Activated CD4-positive, alpha-beta T cell treated with anti-CD3 and anti-CD28 coated beads, Interleukin-2, amount 50 U/mL, for 16 hours (primary cell): ENCODE measurements at places on chromosomes 1 and 21.

GRCh38 chr1:9670085-9670484 lies 18.6 kb downstream of the PIK3CD start:
- peak; percentile 57 for DNase-seq

DNA sequence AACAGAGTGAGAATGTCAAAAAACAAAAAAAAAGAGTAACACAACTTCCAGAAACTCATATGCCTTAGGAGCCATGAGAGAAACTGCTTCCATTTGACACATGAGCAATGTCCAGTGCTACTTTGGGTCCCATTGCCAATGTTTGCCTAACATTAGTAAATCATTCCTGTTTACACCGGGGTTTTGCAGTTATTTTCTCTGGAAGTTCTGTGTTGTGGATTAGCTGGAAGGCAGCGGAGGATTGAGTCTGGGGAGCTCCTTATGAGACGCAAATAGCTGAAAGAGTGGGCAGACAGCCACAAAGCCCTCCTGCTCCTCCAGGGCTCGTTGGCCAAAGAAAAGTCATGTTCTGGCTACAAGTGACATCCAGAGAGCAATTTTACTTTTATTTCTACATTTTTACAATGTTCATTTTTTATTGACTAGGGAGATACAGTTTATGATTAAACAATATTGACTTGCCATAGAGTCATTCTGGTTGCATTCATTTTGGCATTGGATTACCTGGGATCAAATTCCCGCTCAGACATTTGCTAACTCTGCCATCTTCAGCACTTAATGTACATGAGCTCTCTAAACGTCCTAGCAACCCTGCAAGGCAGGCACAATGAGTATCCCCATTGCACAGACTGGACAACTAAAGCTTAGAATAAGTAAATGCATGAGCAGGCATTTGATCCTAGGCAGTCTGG lies 66.4 kb upstream of the GALNT2 start:
- no peak for DNase-seq

DNA sequence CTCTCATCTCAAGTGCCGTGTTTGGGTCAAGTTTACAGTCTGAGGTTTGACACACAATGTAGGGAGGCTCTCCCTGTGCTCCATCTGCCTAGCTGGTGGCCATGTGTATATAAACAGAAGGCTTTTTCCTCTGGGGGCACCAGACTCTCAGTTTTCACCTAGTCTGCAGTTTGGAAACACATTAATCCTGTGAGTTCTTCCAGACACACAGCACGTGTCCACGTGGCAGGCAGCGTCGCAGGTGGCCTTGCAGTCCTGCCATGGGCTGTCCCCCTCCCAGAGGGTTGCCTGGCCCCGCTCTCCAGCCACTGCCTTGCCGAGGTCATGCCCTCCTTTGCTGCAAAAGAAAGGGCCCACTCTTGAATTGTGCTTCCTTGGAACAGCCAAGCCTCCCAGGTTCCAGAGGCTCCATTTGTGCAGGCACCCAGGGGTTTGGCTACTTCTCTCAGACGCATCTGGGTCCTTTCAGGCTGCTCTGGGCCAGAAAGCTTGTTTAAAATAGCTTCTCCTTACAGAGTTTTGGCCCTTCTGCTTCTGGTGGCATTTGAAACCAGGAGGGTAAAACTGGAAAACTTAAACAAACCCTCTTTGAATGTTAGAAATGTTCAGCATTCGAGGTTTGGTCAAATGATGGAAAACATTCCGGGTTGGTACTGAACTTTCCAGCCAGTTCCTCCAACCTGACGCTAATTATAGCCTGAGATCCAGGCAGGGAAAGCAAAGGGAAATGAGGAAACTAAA lies 4.4 kb upstream of the RUNX1 start:
- DNase-seq, result no peak

GRCh38 chr1:57422271-57423134 lies 1.4 kb downstream of the DAB1 start:
- no peak for DNase-seq

DNA sequence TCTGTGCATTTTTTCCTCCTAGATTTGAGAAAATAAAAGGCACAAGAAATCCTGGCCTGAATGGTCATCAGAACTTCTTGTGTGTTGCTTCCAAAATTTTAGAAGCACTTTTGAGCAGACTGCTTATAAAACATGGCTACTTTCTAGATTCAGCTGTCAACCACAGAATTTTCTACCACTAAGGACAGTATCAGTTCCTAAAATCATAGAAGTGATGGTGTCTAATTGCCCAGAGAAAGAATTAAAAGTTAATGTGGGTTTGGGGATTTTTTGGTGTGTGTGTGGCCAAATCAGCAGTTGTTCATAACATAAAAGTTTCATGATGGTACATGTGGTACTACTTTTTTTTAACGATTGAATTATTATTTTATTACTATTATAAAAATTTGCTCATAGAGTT lies 171.4 kb upstream of the SNX7 start:
- DNase-seq, result no peak

DNA sequence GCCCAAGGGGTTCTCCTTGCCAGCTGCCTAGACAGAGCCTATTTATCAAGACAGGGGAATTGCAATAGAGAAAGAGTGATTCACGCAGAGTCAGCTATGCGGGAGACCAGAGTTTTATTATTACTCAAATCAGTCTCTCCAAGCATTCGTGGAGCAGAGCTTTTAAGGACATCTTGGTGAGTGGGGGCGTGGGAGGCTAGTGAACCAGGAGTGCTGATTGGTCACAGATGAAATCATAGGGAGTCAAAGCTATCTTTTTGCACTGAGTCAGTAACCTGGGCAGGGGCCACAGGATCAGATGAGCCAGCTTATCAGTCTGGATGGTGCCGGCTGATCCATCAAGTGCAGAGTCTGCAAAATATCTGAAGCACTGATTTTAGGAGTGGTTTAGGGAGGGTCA lies 64.8 kb upstream of the MRPS6 start:
- DNase-seq, result peak; percentile 62

DNA sequence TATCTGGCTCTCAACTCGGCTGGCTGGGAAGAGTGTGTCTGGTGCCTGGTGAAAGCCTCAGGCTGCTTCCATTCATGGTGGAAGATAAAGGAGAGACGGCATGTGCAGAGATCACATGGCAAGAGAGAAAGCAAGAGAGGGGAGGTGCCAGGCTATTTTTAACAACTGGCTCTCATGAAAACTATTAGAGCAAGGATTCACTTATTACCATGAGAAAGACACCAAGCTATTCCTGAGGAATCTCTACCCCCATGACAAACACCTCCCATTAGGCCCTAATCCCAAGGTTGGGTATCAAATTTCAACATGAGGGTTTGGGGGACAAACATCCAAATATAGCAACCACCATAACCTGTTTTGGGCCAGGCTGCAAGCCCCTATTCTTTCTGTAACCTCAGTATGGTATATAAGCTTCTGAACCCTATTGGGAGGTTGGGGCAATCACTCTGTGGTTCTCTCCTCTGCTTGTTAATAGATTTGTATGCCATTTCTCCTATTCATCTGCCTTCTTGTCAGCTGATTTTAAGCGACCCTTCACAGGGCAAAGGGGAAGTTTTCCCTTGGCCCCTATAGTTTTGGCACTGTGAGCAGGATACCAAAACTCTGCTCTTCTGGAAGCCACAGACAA lies 179.0 kb upstream of the TNR start:
- DNase-seq, result no peak

GRCh38 chr1:36663772-36664430 lies 181.2 kb upstream of the CSF3R start:
- no peak for DNase-seq

DNA sequence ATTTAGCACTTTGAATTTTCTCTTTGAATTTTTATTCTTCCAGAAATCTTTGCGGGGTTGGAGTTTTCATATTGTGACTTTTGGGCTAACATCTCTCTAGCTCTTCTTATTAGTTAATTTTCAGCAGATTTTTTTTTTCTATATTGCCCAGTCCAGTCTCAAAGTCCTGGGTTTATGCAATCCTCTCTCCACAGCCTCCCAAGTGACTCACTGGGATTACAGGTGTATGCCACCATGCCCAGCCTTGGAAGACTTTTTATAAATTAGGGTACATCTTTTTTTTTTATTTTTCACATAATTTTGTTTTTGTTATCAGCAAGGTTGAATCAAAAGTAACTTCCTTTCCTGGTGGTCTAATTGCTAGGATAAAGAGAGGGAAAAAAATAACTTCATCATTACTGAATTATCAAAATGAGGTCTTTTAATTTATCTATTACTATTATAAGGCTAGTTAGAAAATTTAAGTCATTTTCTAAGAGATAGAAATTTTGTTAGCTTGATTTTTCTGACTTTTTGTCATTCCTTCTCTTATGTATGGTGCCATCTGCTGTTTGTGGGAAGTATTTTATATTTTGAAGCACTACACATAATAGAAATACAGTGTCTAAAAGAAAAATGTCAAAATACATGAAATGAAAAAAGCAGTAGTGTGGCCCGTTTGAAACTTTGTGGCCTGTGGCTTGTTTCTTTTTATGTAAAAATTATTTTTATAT lies 273.4 kb upstream of the CACYBP start:
- peak; percentile 8 for DNase-seq

GRCh38 chr1:215824245-215824644 lies 257.1 kb downstream of the KCTD3 start:
- no peak for DNase-seq

- no peak for DNase-seq
Observed at GRCh38 chr1:168974117-168974516, 132.4 kb upstream of the ATP1B1 start.

DNA sequence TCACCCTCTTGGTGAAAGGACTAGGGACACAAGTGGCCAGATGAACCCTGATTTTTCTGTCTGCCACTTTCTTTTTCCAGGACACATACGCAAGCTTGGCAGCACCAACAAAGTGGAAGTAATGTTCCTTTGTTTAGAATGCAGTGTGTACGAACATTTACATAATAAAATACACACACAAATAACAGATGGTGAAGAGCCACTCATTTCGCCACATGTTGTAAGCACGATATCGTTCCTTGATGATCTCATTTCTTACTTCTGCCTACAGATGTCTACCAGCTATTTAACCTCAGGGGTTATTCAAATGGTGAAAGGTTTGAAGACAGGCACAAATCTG lies 670.2 kb upstream of the CXADR start:
- DNase-seq, result no peak

GRCh38 chr1:154418062-154418921 lies 13.1 kb downstream of the IL6R start:
- no peak for DNase-seq

- no peak for DNase-seq
Observed at GRCh38 chr1:189656628-189657530, 820.8 kb downstream of the BRINP3 start.

DNA sequence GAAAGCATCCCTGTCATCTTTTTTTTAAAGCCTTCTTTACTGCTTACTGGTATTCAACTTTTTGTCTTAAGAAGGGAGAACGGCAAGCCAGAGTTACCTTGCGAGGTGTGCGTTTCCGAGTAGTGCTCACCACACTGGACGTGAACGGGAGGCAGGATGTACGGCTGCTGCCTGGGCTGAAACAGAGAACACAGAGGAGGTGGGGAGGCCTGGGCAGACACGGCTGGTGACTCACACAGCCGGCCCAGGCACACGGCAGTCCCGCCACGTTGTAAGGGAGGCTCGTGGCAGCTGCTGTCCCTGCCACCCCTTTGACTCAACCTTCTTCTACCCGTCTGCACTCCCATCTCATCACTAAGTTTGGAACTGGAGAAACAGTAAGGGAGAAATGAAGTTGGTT lies 105.8 kb downstream of the SMYD2 start:
- peak; percentile 24 for DNase-seq

DNA sequence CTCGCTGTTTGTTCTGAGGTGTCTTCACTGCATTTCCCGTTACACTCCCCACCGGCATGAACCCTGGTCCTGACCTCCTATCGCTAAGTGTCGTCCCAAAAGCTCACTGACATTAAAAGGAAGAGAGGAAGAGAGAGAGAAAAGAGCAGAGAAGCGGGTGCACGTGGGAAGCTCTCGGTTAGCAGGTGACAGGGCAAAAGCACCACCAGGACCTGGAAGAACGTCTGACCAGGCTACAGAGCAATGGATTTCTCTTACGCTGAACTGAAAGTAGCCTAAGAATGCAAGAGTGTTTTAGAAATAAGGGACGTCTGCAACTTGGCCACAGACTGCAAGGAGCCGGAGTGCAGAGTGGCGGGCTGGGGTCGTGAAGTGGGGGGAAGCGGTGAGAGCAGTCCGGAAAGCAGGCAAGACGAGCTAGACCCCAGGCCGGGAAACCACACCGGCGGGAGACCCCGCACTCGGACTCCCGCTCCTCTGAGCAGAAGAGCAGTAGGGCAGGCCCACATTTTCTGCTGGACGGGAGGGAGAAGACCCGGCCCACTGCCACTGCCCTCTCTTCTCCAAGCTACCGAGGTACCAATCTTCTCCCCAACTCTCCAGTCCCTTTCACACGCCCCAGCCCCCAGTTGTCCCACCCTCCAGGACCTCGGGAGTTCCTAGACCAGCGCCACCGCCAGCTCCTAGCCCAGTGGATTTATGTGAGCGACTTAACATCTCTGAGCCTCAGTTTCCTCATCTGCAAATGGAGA lies 8.3 kb upstream of the MPZL1 start:
- no peak for DNase-seq

DNA sequence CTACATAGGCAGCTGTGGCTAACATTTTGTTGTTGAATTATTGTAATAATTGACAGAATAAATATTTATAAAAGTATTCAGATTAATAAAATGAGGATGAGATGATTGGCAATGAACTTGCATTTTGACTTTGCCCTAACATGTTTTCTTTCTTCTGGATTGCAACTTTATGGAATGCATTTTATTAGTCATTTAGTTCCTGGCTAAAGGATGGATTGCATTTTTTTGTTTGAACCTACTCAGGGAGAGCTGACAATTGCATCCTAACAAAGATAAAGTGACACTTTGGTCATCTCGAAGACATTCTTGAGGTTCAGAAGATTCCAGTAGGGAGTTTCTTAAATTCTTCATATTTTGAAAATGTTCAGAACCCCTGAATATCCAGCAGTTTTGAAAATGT lies 37.5 kb downstream of the PGM1 start:
- DNase-seq, result no peak
